ENCODE measurements at places on chromosomes 7 and 10.

DNA sequence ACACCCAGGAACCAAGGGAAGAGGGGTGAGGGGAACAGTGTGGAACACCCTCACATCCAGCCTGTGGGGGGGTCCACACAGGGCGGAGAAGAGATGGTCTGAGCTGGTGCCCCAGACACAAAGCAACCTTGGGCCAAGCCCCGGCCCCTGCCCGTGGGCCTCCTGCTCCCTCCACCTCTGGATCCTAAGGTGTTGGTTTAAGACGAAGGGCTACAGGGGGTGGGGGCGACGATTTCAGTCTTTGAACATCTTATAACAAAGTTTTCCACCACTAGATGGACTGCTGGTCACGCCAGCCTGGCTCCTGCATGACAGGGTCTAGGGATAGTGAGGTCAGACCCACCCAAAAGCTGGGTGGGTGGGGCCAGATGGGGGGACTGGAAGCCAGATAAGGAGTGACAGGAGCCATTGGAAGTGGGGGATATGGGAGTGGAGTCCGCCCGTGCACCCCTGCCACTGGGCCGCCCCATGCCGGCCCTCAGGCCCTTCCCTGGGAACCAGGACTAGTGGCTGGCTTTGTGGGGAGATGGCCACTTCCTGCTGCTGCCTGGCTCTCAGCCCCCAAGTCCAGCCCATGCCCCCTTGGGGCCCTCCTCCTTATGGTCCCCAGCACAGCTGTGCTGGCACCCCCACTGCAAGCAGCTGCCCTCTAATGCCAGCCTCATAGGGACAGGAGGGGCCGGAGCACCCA is 98.4 kb downstream of the RGS10 start:
- DNase-seq = no peak

DNA sequence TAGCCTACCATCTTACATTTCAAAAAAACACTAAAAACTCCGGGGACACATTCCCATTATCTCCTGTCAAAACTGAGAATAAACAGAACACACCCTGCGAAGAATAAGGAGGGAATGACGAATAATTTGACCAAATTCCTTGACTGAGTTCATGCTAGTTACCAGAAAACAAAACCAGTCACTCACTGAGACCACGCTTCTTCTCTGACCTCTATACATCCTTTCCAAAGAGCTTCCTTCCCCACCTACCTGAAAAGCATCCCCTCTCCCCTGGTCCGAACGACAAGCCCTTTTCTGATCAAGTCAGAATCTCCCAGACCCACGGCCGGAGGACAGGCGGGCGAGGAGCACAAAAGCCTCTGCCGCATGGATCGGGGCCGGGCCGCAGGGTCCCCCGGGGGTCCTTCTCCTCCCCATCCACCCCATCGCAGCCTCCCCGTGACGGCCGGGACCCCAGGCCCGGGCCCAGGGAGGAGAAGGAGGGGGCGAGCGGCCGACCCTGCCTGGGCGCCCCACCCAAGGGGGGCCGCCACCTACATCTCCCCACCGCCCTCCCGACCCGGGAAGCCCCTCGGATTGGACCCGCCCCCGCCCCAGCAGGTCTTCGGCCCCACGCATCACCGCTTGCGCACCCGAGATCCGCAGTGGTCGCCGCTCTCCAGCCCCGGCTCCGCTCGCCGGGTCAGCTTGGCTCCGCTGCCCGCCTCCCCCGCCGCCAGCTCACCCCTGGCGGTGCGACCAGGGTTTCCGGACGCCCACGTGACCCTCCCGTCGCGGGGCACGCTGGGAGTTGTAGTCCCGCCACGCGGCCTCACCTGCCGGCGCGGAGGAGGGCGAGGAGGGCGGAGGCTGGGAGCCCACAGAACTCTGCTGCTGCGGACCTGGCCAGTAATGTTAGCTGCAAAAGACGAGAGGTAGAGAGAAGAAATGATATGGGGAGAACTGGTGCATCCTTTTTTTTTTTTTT is at the start of gene SLC37A3:
Gene SLC37A3, minus strand, starts transcription at position 747 of the 967 bp plus-strand sequence. CDS start 16,004 bp downstream, outside the sequence.
- DNase-seq = no peak

DNA sequence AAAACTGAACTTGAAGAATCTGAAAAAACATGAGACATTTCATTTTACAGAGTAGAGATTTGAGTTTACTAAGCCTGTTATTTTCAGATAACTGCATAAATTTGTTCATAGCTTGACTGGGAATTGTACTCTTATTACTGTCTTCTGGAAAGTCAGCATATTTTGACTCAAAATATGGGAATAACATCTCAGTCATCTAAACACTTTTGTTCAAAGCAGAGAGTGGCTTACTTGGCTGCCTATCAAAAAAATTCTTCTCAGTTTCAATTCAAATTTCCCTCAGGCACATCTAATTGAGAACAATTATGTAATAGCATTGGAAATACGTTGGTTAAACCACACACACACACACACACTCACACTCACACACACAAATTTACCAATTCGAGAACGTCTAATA is 384.6 kb downstream of the ARL4A start:
- DNase-seq = no peak

DNA sequence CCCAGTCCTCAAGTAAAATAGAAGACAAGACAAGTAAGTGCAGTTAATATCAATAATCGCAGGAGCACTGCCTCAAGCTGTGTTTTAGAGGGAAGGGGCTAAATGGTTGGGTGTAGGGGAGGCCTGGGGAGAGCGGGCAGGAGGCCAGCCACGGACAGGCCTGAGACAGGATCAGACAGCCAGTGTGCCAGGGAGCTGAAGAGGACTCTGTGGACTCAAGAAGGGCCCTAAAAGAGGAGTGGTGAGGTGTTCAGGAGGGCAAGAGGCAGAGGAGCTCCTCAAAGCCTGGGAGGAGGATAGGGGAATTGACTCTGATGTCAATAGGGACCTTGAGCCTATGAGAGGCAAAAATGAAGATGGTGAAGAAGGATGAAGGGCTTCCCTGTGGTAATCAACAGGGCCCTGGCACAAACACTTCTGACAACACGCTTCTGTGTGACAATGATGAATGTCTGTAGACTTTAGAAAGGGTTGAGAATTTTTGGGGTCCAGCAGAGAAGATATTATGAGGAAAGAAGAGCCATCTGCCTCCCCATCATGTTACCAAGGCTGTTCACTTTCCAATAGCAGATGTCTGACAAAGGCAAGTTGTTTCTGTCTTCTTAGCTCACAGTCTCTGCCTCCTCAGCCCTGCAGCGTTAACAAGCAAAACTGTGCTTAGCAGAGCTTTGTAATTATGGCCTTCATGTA is 2.4 kb upstream of the PTPRE start:
- DNase-seq = no peak

DNA sequence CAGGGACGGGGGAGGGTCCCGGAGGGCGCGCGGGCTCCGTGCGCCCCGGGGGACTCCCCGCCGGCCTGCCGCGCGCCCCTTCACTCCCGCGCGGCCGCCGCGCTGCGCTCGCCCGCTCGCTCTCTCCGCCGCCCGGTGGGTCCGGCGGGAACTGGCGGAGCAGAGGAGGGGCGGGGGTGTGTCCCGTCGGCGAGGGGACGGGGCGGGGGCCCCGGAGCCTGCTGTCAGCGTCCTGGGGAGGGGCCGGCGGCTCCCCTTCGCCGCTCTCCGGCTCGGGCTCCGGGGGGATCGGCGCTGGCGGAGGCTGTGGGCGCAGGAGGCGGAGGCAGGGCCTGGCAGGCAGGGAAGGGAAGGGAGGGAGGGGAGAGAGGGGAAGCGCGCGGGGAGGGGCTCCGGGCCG is at the start of gene SH3PXD2A:
Gene SH3PXD2A, minus strand, starts transcription at position 153 of the 400 bp plus-strand sequence. CDS start 310 bp downstream, outside the sequence.
- no peak for DNase-seq

DNA sequence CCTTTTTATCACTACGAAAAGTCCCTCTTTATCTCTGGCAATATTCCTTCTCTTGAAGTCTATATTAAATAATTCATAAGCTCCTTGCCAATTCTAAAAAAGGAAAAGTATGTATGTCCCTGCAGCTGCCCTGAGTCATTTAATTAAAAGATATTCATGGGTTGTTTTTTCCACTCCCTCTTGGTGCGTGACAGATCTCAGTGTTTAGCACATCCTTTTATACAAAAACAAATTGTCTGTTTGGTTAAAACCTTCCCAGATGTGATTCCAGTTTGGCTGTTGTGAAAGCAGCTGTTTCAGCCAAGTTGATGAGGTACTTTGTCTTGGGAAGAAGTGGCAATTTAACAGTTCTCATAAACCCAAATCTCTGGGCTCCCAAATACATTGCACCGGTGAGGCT is 33.8 kb upstream of the PRLHR start:
- no peak for DNase-seq

Measured in MV-4-11 (cell line).